Stimulated activated CD8-positive, alpha-beta memory T cell treated with anti-CD3 and anti-CD28 coated beads, Interleukin-15, amount 100 ng/mL, for 1 hour (primary cell): ENCODE measurements at places on chromosomes 4 and X.

DNA sequence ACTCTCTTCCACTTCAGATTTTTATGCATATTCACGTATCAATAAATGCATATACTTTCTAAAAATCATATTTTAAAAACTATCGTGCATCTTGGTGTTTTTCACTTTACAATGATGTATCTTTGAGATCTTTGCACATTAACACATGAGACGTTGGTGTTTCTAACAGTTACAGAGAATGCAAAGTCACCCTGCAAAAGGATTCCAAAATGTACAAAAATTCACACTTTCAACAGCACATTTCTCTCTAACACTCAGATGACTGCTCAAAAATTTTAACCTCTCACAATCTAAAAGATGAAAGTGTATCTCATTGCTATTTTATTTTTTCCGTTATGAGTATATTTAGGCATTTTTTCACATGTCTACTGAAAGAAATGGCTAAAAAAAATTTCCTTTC lies 38.9 kb downstream of the ELOVL6 start:
- DNase-seq, result no peak

DNA sequence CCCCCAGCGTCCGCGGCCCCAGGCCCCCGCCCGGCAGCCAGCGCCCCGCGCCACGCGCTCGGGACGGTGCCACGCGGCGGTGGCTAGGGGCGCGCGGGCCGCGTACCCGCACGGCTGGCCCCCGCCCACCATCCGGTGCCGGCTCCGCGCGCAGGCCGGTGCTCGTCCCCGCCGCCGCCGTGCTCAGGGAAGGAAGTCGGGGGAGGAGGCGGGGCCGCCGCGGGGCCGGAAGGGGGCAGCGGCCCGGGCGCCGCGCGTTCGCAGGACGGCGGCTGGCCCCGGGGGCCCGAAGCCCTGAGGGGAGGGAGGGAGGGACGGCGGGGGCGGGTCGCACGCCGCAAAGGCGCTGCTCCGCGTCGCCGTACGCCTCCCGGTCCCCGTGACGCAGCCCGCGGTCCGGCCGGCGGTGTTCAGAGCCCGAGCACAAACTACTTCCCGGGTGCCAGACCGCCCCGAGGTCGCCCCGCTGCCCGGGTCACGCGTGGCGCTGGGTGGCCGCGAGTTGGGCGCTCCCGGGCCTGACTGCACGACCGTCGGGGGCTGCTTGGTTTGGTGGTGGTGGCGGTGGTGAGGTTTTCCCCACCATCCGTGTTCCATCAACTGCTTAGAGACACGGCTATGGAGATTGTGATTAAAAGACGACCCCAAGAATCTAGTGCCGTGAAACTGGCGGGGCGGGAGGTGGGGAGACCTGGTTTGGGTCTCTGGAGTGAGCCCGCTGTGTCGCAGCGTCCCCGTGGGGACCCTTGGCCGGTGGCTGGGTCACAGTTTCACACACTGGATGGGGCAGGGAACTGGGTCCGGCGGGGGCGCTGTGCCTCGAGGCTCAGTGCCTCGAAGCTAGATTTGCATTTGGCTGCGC lies at the start of gene DCTD:
Gene DCTD, minus strand, starts transcription at position 205 of the 862 bp plus-strand sequence. CDS start 1,818 bp downstream, outside the sequence.
- peak; percentile 45 for DNase-seq

GRCh38 chr4:179465131-179465797 lies 2023.0 kb upstream of the AGA start:
- DNase-seq, result no peak

GRCh38 chr4:171130256-171130801 lies 682.9 kb upstream of the GALNTL6 start:
- DNase-seq, result no peak

GRCh38 chrX:101642093-101642492 lies 17.6 kb downstream of the ARMCX2 start:
- DNase-seq, result no peak

DNA sequence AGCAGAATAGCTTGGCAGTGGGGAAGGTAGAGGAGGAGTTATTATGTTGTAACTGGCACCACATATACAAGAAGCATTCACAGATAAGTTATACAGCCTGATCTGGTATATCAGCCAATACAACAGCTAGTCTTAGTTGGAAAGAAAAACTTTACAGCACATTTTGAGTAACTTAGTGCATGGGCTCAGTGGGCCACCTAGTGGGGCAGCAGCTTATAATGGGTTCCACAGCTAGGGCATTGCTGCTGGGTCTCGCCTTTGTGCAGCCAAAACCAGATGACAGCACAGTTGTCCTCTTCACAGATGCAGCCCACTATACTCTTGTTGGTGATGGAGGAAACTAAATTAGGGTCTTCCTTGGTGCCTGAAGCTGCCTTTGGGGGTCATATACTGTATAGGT lies 448.1 kb upstream of the RASGEF1B start:
- no peak for DNase-seq

- DNase-seq, result no peak
These were observed 222.2 kb downstream of the KCNIP4 start for GRCh38 chr4:21726255-21726815.

DNA sequence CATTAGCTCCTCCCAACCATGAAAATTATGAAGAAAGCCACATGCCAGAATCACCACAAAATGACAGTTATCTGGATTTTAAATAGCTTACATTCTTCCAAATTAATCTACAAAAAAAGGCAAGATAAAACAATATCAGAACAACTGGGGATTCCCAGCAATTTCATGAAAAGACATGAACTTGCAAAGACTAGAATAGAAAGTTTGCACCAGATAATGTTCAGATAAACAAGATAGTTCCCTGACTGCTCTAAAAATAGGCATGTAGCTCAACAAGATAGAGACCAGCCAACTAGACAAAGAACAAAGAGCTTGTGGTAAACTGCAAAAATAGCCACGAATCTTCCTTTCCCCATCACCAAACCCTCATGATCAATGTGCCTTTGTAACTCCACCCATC lies 30.3 kb upstream of the DDX53 start:
- DNase-seq, result no peak

GRCh38 chrX:9885150-9885549 lies 82.0 kb upstream of the CLDN34 start:
- DNase-seq, result peak; percentile 3

DNA sequence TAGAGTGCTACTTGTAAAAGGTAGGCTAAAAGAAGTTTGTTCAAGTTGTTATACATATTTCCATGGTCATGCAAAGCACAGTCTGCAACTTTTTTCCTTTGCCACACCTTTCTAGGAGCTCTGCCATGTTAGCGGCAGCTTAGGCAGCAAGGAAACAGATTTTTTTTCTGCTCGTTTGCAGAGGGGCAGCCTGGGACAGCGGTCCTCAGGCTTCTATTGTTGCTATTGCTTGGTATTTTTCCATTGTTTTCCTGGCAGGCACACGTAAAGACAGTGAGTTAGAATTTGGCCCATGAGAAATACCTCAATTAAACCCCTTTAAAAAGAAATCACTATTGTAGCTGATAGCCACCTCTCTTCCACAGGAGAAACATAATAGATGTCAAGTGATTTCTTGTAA lies 391.4 kb downstream of the SH2D1A start:
- no peak for DNase-seq

DNA sequence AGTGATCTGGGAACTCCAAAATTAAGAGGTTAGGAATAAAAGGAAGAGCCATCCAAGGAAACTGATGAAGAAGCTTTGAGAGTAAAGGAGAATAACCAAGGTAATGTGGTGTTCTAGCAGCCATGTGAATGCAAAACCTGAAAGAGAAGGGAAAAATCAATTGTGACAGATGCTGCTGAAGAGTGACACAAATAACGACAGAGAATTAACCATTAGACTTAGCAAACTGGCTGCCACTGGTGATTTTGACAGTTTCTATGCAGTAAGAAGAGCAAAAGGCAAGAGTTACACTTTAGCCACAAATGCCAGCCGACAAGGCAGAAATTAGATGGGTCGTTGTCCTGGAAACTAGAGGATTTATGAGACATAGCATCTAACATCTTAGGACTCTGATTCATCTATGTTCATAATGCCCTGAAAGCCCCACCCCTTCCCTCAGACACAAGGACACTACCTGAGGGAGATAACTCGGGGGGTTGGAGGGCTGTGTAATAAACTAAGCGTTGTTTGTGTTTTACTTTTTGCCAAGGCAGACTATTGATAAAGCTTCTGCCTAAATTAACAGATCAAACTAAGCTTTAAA lies 13.0 kb upstream of the TMEM144 start:
- no peak for DNase-seq

- no peak for DNase-seq
These were observed 91.1 kb upstream of the ARMCX2 start for GRCh38 chrX:101750744-101751143.

DNA sequence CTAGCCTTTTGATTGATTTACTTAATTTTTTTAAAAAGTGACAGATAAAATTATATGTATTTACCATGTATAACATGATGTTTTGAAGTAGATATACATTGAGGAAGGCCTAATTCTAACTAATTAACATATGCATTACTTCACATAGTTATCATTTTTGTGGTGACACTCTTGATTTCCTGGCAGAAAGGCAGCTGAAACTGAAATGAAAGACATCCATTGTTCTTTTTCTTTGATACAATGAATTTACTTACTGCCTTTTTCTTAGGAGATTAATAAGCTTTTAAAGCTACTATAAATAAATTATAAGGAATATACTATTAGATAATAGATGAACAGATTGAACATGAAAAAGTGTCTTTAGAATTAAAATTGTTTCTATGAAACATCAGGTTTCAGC lies 26.7 kb downstream of the ANKRD50 start:
- no peak for DNase-seq

- DNase-seq, result no peak
These were observed 822.6 kb downstream of the GLUD2 start for GRCh38 chrX:121869876-121870477.

GRCh38 chrX:151517421-151517820 lies 46.1 kb upstream of the PASD1 start:
- DNase-seq, result no peak

GRCh38 chr4:1030031-1030430 lies 18.6 kb downstream of the FGFRL1 start:
- no peak for DNase-seq

- DNase-seq, result no peak
These were observed 88.1 kb downstream of the FSTL5 start for GRCh38 chr4:162075726-162076125.

DNA sequence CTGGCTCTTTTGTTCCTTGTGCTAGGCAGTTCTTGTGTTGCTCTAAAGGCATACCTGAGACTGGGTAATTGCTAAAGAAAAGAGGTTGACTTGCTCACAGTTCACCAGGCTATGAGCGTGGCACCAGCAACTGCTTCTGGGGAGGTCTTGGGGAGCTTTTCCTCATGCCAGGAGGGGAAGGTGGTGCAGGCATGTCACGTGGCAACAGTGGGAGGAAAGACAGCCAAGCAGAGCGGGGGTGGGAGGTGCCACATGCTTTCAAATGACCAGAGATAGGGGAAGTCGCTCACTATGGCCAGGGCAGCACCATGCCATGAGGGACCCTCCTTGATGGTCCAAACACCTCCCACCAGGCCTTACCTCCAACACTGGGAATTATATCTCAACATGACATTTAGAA lies 4.7 kb downstream of the MAGEB17 start:
- DNase-seq, result no peak

DNA sequence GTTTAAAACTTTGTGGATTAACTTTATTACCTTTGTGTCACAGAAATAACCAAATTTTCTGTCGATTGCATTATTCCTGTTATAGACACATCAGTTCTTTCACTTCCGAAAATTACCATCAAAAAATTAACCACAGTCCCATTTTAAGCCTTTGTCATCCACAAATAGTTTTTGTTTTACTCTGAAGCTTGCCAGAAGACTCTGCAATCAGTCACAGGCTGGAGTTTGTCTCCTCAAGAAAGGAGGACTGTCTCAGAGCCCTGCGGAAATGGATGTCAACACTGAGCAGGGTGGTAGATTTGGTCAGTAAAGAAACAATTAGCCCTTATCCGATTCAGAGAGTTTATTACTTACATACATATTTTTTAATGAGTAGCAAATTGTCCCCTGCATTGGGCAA lies 20.1 kb upstream of the TCEAL4 start:
- no peak for DNase-seq

DNA sequence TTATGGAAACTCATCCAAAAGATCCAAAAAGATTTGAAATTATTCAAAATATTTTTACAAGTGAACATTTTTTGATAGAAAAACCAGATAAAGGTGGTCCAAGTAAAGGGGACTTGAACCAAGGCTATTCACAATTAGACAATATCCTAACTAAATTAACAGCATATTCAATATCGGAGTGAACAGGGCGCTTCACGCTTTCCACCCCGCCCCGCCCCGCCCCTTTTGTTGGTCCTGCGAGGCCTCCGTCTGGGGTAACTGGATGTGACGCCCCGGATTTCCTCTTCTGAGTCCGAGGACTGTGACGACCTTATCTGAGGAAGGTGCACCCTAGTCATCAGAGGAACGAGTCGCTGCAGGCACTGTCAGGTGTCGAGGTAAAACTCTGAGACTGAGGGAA lies at the start of gene MAGEB16:
Gene MAGEB16, plus strand, starts transcription at position 301 of the 400 bp plus-strand sequence. CDS start 3,855 bp downstream, outside the sequence.
- no peak for DNase-seq

DNA sequence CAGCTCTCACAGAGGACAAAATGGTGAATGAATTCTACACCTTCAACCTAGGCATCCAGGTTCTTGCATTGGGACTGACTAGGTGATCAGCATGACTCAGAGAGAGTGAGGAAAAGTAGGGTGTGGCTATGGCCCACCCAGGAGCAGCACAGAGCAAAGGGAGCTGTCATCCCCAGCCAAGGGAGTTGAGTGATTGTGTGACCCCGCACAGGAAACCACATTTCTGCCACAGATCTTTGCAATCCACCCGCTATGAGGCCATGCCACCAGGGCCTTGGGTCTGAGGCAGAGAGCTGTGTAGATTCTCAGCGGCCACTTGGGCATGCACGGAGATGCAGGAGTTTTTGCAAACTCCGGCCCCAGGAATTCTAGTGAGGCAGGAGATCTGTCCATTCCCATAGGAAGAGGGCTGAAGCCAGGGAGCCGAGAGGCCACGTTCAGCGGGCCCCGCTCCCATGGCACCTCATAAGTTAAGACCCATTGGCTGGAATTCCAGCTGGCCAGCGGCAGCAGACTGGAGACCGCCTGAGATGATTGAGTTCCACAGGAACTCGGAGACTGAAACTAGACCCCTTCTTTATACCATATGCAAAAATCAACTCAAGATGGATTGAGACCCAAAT lies 75.9 kb downstream of the NAA11 start:
- no peak for DNase-seq

DNA sequence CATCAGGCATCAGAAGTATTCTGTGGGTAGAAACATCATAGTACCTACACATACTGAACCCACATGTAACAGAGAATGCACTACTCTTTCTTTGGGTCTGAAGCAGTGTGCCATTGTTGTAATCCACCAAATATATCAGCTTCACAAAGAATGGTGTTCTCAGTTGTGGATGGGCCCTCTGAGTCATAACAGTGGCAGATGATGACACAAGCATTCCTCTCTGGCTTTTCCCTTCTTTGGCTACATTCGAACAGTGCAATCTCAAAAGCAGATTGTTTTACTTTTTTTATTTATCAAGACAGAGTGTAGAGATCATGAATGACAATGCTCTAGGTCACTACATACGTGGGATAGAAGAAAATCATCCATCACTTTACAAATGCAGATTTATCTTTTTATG lies 247.2 kb upstream of the EPHA5 start:
- DNase-seq, result no peak

- no peak for DNase-seq
These were observed 114.0 kb upstream of the INPP4B start for GRCh38 chr4:142960126-142960525.
